ENCODE measurements at places on chromosomes 3 and 15.
A peak's percentile ranks its signal among the peaks of the same experiment; 100 is the strongest.

DNA sequence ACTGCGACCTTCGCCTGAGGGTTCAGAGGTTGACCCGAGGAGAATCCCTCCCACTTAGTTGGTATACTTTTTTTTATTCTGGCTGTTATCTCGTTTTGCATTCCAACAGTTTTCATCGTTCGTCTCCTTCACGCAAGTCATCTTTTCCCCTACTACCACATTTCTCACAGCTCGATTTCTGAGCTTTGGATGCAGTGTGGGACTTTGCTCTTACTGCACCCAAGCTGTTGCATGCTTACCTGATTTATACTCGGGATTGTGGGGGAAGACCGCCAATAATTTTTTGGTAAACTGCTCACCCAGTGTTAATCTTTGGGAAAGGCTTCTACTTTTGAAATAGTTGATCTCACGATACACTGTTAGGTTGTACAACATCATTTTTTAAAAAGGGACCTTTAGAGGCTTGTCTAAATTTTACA, 702 bp downstream of the TBC1D23 start:
- DNase-seq: no peak

GRCh38 chr15:58932710-58933280, 684 bp downstream of the SLTM start:
- peak; percentile 38 for DNase-seq

DNA sequence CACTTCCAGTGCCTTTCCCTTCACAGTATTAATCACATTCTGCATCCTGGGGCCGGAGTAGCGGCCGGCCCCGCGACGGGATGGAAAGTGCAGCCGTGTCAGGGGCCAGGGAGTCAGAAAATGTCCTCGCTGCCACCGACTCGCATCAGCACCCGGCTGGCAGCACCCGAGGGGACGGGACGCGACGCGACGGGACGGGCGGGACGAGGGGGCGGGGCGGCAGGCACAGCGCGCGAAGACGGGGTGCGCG, 353 bp downstream of the ATG3 start:
- DNase-seq: no peak

- DNase-seq: no peak
Measured at GRCh38 chr3:141321109-141321497, 47.2 kb upstream of the ZBTB38 start.

- DNase-seq: no peak
Measured at GRCh38 chr3:160474416-160474838, 24.8 kb upstream of the TRIM59 start.

DNA sequence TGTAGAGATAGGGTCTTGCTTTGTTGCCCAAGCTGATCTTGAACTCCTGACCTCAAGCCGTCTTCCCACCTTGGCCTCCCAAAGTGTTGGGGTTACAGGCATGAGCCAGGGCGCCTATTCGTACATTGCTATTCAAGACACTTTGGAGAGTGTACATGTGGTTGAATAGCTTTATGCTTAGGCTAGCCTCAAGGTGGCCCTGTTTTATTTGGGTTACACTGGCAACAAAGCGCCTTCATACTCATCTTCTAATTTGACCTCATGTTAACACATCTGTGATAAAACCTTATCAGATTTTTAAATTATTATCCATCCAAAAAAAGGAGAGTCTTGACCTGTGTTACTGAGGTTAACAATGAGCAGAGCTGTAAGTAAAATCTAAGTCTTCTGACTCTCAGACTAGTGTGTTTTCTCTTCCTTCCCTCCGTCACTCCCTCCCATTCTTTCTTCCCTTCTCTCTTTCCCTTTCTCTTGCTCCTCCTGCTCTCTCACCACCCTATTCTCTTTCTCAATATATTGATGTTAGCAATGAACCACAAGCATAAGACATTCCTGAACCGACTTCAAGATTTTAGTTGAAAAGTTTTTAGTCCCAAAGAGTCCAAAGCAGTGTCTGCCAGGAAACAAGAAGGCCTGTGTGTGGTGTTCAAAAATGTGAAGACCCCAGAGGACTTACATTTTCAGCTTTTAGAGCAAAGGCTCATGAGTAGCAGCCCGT, 603.7 kb upstream of the CFAP20DC start:
- no peak for DNase-seq

- no peak for DNase-seq
Measured at GRCh38 chr3:53144862-53145712, 14.9 kb upstream of the RFT1 start.

DNA sequence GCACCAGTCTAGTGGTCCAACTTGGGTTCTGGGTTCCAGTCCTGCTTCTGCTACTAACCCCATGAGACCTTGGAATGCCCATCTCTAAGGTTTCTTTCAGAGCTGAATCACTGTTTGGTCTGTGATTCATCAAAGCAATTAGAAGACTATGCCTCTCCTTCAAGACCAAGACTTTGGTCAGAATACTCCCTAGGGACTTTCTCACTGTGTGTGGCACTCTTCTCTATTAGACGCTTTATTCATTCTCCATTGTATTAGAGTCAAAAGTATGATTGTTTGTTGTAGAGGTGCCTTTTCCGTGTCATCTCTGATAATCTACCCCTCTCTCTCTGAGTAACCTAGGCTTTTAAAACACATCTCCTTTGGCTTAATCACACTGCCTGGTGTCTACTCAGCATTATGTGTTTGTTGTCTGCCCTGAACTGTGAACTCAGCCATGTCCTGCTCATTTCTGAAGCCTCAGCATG, 90.5 kb downstream of the LPP start:
- no peak for DNase-seq

GRCh38 chr15:65384505-65384894, 6.7 kb upstream of the IGDCC3 start:
- no peak for DNase-seq

DNA sequence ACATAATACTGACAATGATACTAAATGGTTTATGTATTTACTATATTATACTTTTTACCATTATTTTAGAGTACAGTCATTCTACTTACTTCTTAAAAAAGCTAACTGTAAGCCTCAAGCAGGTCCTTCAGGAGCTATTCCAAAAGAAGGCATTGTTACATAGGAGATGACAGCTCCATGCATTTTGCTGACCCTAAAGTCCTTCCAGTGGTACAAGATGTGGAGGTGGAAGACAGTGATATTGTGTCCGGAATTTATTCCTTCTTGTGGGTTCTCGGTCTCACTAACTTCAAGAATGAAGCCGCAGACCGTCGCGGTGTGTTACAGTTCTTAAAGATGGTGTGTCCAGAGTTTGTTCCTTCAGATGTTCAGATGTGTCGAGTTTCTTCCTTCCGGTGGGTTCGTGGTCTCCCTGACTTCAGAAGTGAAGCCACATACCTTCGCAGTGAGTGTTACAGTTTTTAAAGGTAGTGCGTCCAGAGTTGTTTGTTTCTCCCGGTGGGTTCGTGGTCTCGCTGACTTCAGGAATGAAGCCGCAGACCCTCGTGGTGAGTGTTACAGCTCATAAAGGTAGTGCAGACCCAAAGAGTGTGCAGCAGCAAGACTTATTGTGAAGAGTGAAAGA, 20.9 kb downstream of the AVEN start:
- DNase-seq: no peak

DNA sequence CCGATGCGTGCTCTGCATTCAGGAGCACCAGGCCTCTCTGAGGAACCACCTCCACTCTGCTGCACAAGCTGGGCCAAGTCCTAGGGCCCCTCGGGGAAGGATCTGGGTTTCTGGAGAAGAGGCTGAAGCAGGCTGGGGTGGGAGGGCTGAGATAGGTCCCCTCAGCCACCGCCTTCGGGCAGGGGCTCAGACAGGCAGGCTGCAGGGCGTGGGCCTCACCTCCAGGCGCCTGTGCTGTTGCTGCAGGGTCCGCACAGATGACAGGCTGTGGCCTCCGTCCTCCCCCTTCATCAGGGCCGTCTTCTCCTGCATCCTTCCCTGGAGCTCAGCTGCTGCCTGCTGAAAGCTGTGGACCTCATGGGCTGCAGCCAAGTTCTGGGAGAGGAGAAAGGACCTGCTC, 15.2 kb downstream of the PLA2G4B start:
- DNase-seq: no peak

DNA sequence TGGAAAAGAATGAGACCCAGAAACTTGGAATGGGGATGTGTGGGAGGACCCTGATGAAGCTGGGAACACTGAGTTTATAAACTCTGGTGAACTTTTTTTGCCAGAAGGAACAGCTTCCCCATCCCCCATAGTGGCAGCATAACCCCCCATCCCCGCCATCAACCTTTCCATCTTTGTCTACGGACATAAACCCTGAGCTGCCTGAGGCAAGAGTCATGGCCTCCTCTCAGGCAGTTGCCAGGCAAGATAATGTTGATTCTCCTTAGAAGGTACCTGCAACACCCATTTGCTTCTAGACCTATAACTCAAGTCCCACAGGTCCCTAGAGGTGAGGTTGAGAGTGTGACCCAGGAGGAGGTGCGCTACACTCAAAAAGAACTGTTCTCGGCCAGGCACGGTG, 11.5 kb downstream of the MAP4 start:
- no peak for DNase-seq

- DNase-seq: no peak
Measured at GRCh38 chr15:90082140-90082715, 20.0 kb downstream of the IDH2 start.

DNA sequence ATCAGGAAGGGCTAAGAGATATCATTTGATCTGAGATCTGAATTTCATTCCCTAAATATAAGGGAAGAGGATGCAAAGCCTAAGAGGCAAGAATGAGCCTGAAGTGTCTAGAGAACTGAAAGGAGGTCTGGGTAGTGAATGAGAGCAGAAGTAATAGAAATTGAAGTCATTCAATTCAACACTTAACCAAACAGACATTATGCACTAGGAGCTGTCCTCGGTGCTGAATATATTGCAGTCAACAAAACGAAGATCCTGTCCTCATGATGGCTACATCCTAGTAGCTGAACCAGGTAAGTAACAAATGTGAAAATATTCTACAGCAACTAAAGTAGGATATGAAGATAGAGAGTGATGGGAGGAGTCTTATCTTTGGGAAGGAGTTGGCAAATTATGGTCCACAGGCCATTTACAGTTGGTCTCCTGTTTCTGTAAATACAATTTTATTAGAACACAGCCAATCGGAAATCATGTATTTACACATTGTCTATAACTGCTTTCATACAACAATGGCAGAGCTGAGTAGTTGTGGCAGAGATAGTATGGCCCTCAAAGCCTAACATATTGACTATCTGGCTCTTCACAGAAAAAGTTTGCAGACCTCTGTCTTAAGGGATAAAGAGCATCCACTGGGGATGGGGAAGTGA, 192.9 kb upstream of the CADPS start:
- no peak for DNase-seq

GRCh38 chr3:64494526-64494925, 193.3 kb downstream of the ADAMTS9 start:
- DNase-seq: no peak

- DNase-seq: no peak
Measured at GRCh38 chr15:40263024-40263754, 19.7 kb downstream of the ANKRD63 start.

- no peak for DNase-seq
Measured at GRCh38 chr3:185646382-185647133, 60.5 kb downstream of the SENP2 start.

GRCh38 chr15:73385205-73385604, 16.4 kb upstream of the HCN4 start:
- no peak for DNase-seq

- DNase-seq: no peak
Measured at GRCh38 chr3:18425641-18426257, 610 bp upstream of the SATB1 start.

Measured in HS-27A (cell line).